Naive B cell (primary cell): ENCODE measurements at places on chromosomes 2 and 18. TPM values are rescaled to one million over a fixed set of nuclear protein-coding genes. Genes with fewer than 3 reads are reported as not detected.
A peak's percentile ranks its signal among the peaks of the same experiment; 100 is the strongest.

- peaks cover 56% of the 10 kb centered on the region for H3K27me3 ChIP-seq
- H3K27ac ChIP-seq: peak overlapping the region; percentile 89
- peak overlapping the region; percentile 92 for H3K4me3 ChIP-seq
- H3K36me3 ChIP-seq: no peaks in the 10 kb centered on the region
These were observed 46.6 kb upstream of the ATP6V1B1 start for GRCh38 chr2:70888923-70889715.

GRCh38 chr2:239269173-239269885 is 131.5 kb downstream of the HDAC4 start:
- H3K4me1 ChIP-seq: peaks cover 58% of the 10 kb centered on the region
- H3K27me3 ChIP-seq: peaks cover 78% of the 10 kb centered on the region
- H3K27ac ChIP-seq: no peak overlapping the region
- H3K36me3 ChIP-seq: no peaks in the 10 kb centered on the region

The ARHGEF4 gene
- polyA plus RNA-seq: not detected

GRCh38 chr2:12257476-12257875 is 459.3 kb upstream of the TRIB2 start:
- no peak overlapping the region for H3K27ac ChIP-seq
- H3K4me3 ChIP-seq: no peak overlapping the region
- no peak for DNase-seq
- peaks cover 15% of the 10 kb centered on the region for H3K4me1 ChIP-seq
- H3K36me3 ChIP-seq: no peaks in the 10 kb centered on the region

The LIMS4 gene
- 1.0 TPM for polyA plus RNA-seq

The SLC38A11 gene
- 8.1 TPM for polyA plus RNA-seq

The PIEZO2 gene
- polyA plus RNA-seq: not detected

The SOS1 gene
- 18.0 TPM for polyA plus RNA-seq

- no peak overlapping the region for H3K27ac ChIP-seq
- H3K4me1 ChIP-seq: no peaks in the 10 kb centered on the region
- no peak overlapping the region for H3K4me3 ChIP-seq
- no peaks in the 10 kb centered on the region for H3K36me3 ChIP-seq
- H3K27me3 ChIP-seq: no peaks in the 10 kb centered on the region
These were observed 219.7 kb downstream of the GULP1 start for GRCh38 chr2:188511346-188511745.

The CNTNAP5 gene
- polyA plus RNA-seq: not detected

DNA sequence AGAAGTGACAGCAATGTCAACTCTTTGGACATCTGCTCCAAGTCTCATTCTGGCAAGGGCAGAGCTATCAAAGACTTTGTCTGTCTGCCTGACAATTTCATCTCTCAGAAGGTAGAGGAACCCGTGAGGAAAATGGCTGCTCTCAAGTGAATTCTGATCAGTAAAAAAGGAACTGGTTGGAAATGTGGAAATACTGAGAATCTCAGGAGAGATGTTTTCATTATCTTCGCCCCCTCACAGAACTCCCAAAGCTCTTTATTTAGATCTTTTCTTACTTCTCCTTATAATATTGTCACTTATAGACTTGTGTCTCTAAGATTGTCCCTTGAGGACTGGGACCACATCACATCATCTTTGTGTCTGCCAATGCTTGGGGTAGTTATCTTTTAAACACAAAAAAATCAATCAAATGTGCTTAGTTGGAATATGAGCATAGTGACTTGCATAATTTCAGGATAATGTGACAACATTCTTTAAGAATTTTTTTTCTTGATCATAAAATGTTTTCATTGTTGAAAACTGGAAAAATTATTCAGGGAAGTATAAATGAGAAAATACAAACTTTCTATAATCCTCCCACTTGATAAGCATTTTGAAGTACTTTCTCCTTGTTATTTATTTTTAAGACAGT is 68.2 kb upstream of the ITGB6 start:
- no peaks in the 10 kb centered on the region for H3K27me3 ChIP-seq
- DNase-seq: no peak
- no peaks in the 10 kb centered on the region for H3K36me3 ChIP-seq
- H3K4me1 ChIP-seq: peaks cover 9% of the 10 kb centered on the region
- no peak overlapping the region for H3K27ac ChIP-seq
- H3K4me3 ChIP-seq: no peak overlapping the region

The ANKRD30B gene
- not detected for polyA plus RNA-seq

The ADAM23 gene
- 0.26 TPM for polyA plus RNA-seq

- H3K4me1 ChIP-seq: peaks cover 5% of the 10 kb centered on the region
- peaks cover 10% of the 10 kb centered on the region for H3K27me3 ChIP-seq
- no peak overlapping the region for H3K4me3 ChIP-seq
- no peak overlapping the region for H3K27ac ChIP-seq
- no peak for DNase-seq
- H3K36me3 ChIP-seq: no peaks in the 10 kb centered on the region
These were observed 21.8 kb upstream of the CNRIP1 start for GRCh38 chr2:68341583-68341982.

GRCh38 chr2:60581433-60582282 is 28.2 kb upstream of the BCL11A start:
- peak; percentile 84 for DNase-seq
- H3K27me3 ChIP-seq: peaks cover 18% of the 10 kb centered on the region
- no peaks in the 10 kb centered on the region for H3K36me3 ChIP-seq
- peak overlapping the region; percentile 83 for H3K4me3 ChIP-seq
- peaks cover 7% of the 10 kb centered on the region for H3K4me1 ChIP-seq

- no peaks in the 10 kb centered on the region for H3K27me3 ChIP-seq
- no peak for DNase-seq
- H3K27ac ChIP-seq: no peak overlapping the region
- H3K4me1 ChIP-seq: no peaks in the 10 kb centered on the region
These were observed 580.6 kb upstream of the VRK2 start for GRCh38 chr2:57465967-57466366.

DNA sequence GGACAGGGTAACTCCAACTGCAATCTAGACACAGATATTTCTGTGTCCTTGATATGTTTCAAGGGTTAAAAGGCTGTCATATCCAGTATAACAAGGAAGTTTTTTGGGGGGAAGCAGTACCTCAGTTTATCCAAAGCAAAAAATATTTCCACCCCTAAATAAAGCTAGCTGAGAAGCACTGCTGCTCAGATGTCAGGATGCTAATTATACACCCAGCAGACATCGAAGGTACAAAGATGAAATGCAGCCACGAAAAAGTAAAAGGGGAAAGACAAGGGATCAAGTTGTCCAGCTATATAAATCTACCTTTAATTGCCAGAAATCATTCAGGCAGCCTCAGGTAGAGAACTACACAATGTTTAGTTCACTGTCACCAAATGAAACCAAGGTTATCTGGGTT is 26.2 kb downstream of the ELAC1 start:
- no peak overlapping the region for H3K4me3 ChIP-seq
- H3K27ac ChIP-seq: no peak overlapping the region
- no peaks in the 10 kb centered on the region for H3K27me3 ChIP-seq

DNA sequence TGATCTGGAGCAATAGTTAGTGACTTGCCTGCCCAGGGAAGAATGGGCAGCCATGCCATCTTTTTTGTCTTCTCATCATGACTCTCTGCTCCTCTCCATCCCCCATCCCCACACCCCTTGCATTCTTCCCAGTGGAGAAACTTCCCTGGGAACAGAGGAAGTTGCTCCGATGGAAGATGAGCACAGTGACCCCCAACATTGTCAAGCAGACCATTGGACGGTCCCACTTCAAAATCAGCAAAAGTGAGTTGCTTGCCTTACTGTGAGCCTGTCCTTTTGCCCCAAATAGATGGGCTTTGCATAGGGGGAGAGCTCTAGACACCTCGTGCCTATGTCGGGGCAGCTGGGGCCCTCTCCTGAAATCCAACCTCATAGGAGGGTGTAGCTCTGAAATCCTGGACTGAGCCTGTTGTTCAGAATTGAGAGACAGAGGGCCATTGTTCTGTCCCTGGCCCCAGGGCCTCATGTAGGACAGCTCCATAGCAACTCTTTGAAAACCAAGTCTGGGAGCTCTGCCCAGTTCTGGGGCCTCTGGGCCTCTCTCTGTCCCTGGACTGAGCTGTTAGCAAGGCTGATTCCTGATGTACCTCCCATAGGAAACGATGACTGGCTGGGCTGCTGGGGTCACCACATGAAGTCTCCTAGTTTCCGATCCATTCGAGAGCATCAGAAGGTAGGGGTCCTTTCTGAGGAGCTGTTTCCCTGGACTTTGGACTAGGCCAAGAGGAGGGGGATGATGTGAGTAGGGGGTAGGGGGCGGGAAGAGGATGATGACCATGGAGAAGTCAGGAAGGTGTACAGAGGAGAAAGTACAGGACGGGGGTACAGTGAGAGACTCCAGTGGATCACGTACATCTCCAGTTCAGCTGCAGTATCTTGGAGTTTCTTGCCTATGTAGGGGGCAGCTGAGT is 35.2 kb downstream of the TTLL4 start:
- no peak for DNase-seq
- H3K27me3 ChIP-seq: no peaks in the 10 kb centered on the region
- H3K4me3 ChIP-seq: no peak overlapping the region

DNA sequence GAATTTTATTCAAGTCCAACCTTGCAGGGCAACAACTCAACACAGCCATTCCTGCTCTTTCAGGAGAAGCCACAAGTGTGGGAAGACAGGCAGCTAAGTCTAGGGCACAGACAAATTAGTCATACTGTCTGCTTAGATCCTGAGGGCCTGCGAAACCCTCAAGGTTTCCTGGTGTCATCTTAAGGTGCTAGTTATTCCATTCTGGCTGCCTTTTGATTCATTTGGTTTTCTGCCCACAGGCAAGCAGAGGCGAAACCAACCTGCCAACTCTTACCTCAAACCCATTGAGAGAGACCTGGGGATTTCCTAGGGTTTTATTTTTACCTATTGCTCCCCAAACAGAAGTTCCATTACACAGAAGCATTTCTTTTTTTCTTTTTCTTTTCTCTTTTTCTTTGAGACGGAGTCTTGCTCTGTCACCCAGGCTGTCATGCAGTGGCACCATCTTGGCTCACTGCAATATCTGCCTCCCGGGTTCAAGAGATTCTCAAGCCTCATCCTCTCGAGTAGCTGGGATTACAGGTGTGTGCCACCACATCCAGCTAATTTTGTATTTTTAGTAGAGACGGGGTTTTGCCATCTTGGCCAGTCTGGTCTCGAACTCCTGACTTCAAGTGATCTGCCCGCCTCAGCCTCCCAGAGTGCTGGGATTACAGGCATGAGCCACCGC is 23.7 kb upstream of the SCYGR1 start:
- peaks cover 40% of the 10 kb centered on the region for H3K4me1 ChIP-seq
- H3K36me3 ChIP-seq: no peaks in the 10 kb centered on the region
- no peaks in the 10 kb centered on the region for H3K27me3 ChIP-seq
- peak overlapping the region; percentile 90 for H3K27ac ChIP-seq

GRCh38 chr2:40859617-40860016 is 407.7 kb upstream of the SLC8A1 start:
- H3K27me3 ChIP-seq: no peaks in the 10 kb centered on the region
- no peak for DNase-seq
- H3K27ac ChIP-seq: no peak overlapping the region
- no peaks in the 10 kb centered on the region for H3K36me3 ChIP-seq

The HOXD11 gene
- not detected for polyA plus RNA-seq

GRCh38 chr2:233202531-233202944 is 48.9 kb upstream of the ATG16L1 start:
- DNase-seq: peak; percentile 49
- H3K4me1 ChIP-seq: peaks cover 26% of the 10 kb centered on the region
- H3K27ac ChIP-seq: peak overlapping the region; percentile 93
- H3K4me3 ChIP-seq: peak overlapping the region; percentile 83
- peaks cover 23% of the 10 kb centered on the region for H3K36me3 ChIP-seq

GRCh38 chr18:34126121-34126520 is 98.6 kb downstream of the NOL4 start:
- no peak overlapping the region for H3K4me3 ChIP-seq
- DNase-seq: no peak
- H3K27me3 ChIP-seq: no peaks in the 10 kb centered on the region
- no peaks in the 10 kb centered on the region for H3K4me1 ChIP-seq
- no peaks in the 10 kb centered on the region for H3K36me3 ChIP-seq
- H3K27ac ChIP-seq: no peak overlapping the region

DNA sequence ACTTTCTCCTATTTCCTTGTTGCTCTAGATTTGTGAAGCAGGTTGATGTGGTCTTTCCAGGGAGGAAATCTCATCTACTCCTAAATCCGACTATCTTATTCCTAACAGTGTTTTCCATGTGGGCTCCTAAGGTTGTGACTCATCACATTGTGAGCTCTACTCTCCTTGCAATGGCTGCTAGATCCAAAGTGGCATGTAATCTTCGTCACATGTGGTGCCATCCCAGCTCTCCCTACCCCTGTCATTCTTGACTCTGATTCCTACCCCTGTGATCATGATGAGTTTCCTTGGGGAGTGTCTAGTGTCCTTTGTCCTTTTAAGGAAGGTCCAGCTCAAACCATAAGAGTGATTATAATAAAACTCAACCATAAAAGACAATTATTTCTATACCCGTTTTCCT is 47.3 kb upstream of the GULP1 start:
- no peaks in the 10 kb centered on the region for H3K36me3 ChIP-seq
- H3K4me3 ChIP-seq: no peak overlapping the region
- no peak for DNase-seq
- no peak overlapping the region for H3K27ac ChIP-seq
- H3K4me1 ChIP-seq: no peaks in the 10 kb centered on the region

The CCBE1 gene
- polyA plus RNA-seq: not detected

GRCh38 chr2:225270861-225271260 is 128.6 kb upstream of the NYAP2 start:
- H3K36me3 ChIP-seq: no peaks in the 10 kb centered on the region
- H3K4me1 ChIP-seq: no peaks in the 10 kb centered on the region
- H3K4me3 ChIP-seq: no peak overlapping the region
- peak; percentile 48 for DNase-seq

The SNRNP27 gene
- polyA plus RNA-seq: 95.0 TPM

DNA sequence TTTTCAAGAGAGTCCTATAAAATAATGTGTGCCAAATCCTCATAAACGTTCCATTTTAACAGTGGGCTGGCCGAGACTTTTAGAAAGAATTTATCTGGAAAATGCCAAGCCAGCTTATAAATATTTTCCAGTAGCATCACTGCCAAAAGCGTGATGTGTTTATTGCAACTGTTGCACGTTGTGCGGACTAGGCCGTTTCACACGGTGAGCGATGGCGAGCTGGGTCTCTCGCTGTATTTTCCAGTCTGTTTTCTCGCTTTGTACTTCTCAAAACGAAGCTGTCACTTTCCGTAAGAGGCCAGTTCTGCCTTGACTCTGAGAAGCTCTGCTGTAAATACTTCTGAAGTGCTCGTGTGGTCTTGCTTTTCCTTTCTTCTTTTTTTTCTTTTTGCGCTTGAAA is 65.0 kb upstream of the ZNF236 start:
- peaks cover 9% of the 10 kb centered on the region for H3K27me3 ChIP-seq
- no peak overlapping the region for H3K27ac ChIP-seq
- H3K4me3 ChIP-seq: no peak overlapping the region
- no peaks in the 10 kb centered on the region for H3K4me1 ChIP-seq
- H3K36me3 ChIP-seq: no peaks in the 10 kb centered on the region

GRCh38 chr2:60285626-60286316 is 267.7 kb downstream of the BCL11A start:
- no peaks in the 10 kb centered on the region for H3K27me3 ChIP-seq
- H3K4me3 ChIP-seq: no peak overlapping the region

DNA sequence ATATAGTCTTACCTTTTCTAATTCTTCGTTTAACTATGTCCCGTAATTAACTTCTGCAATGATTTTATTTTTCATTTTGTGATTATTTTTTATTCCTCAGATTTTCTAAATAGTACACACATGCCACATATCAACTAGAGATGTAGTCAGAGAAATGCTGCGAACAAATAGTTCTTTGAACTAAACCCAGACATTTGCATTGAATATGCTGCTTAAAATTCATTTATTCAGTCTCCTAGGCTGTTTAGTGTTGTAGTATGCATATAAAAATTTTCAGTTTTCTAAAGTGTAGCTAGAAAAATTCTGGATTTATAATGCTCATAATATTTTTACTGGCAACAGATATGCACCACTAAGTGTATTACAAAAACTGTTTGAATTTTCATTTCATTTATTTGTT is 68.9 kb upstream of the SLC38A11 start:
- H3K27me3 ChIP-seq: no peaks in the 10 kb centered on the region
- no peak overlapping the region for H3K27ac ChIP-seq
- H3K4me3 ChIP-seq: no peak overlapping the region
- DNase-seq: no peak
- H3K4me1 ChIP-seq: no peaks in the 10 kb centered on the region
